ENCODE measurements at places on chromosomes 6 and 20. TPM values are rescaled to one million over a fixed set of nuclear protein-coding genes. Genes with fewer than 3 reads are reported as not detected.

GRCh38 chr20:47093320-47093966 lies 198.8 kb downstream of the EYA2 start:
- no peak for DNase-seq
- H3K27ac ChIP-seq, result peak overlapping the region; percentile 53
- H3K27me3 ChIP-seq, result peaks cover 5% of the 10 kb centered on the region
- peaks cover 28% of the 10 kb centered on the region for H3K4me1 ChIP-seq
- peaks cover 17% of the 10 kb centered on the region for H3K36me3 ChIP-seq
- H3K4me3 ChIP-seq, result no peak overlapping the region

- no peaks in the 10 kb centered on the region for H3K4me1 ChIP-seq
- H3K36me3 ChIP-seq, result no peaks in the 10 kb centered on the region
- no peak overlapping the region for H3K27ac ChIP-seq
- no peak overlapping the region for H3K4me3 ChIP-seq
Measured at GRCh38 chr20:42986143-42986773, 203.4 kb downstream of the PTPRT start.

- no peaks in the 10 kb centered on the region for H3K36me3 ChIP-seq
- H3K27me3 ChIP-seq, result peaks cover 2% of the 10 kb centered on the region
- peak within 1 kb of the TSS; percentile 38 for H3K27ac ChIP-seq
- H3K4me3 ChIP-seq, result peak within 1 kb of the TSS; percentile 94
Measured at GRCh38 chr20:10673842-10674683, at the start of gene JAG1. Gene JAG1, minus strand, starts transcription at chr20:10673999. Its CDS starts 469 bp downstream, at chr20:10673530.

Gene CDK19
- total RNA-seq, result 20.8 TPM

Gene TAAR2
- not detected for total RNA-seq

DNA sequence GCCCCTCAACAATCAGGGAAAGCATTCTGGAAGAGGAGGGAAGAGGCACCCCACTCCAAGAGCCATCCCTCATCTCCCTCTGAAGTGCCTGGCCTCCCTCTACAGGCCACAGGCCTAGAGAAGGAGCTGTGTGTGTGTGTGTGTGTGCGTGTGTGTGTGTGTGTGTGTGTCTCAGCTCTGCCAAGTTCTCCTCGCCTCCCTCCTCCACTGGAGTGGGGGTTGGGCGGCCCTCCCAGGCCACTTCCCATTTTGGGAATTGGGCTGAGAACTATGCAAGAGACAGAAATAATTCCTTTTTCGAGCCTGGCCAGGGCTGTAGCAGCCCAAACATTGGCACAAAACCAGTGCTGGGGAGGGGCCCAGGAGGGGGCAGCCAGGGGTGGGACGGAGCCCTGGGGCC lies 35.7 kb downstream of the KCNB1 start:
- no peak overlapping the region for H3K4me3 ChIP-seq
- H3K36me3 ChIP-seq, result no peaks in the 10 kb centered on the region
- peak; percentile 57 for DNase-seq
- no peak overlapping the region for H3K27ac ChIP-seq
- H3K27me3 ChIP-seq, result peaks cover 6% of the 10 kb centered on the region

Gene ZNF322
- total RNA-seq, result 30.8 TPM

GRCh38 chr6:17470202-17470937 lies 77.0 kb downstream of the CAP2 start:
- no peaks in the 10 kb centered on the region for H3K36me3 ChIP-seq
- DNase-seq, result no peak
- no peak overlapping the region for H3K4me3 ChIP-seq
- H3K27me3 ChIP-seq, result peaks cover 2% of the 10 kb centered on the region

DNA sequence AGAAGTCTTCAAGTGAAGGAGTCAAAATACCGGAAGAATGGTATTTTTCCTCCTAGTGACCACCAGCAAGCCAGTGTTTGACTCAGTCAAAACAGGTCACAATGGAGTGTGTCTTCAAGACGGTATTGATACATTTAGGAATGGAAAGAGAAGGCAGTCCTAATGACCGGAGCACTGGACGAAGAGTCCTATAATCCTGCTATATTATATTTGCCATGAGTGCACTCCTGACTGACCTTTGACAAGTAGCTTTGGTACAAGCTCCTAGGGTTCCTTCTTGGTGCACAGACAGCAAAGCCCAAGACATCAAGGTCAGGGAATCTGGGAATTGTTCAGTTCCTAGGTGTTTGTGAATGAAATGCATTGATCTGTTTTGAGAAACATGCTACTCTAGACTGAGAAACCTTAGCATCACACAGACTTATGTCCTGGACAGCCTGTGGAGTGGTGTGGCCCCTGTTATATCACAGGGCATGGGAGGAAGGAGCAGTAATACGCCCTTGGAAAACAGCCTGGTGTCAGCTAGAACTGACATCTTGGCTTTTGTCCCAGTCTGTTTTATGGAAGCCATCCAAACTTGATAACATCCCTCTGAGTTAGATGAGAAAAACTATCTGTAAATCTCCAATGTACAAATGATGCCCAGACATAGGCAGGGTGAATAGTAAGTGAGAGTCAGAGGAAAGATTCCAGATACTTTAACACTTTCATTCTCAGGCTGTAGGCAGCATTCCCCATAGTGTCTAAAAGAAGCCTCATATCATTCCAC lies 18.5 kb downstream of the NOX3 start:
- H3K27ac ChIP-seq, result no peak overlapping the region
- no peak for DNase-seq
- peaks cover 2% of the 10 kb centered on the region for H3K27me3 ChIP-seq
- peaks cover 28% of the 10 kb centered on the region for H3K4me1 ChIP-seq
- no peak overlapping the region for H3K4me3 ChIP-seq

Gene HLA-DOA
- 0.69 TPM for total RNA-seq

DNA sequence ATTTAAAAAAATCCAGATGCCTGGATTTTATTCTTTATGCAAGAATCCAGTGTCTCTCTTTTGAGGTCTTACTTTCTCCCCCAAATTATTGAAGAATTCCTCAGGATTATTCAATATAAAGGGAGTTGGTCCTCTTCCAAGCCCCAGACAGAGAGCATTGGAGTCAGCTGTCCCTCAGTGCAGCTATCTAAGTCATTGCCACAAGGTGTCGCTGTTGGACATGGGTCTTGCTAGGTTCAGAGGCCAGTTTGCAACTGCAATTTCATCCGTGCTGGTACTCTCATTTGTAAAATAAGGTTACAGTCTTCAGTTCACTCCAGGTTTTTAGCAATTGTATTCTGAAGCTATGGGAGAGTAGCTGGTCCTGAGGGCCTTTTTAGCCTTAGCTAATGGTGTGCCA lies 27.8 kb downstream of the CCN2 start:
- H3K27ac ChIP-seq, result no peak overlapping the region
- no peak overlapping the region for H3K4me3 ChIP-seq
- DNase-seq, result peak; percentile 81
- peaks cover 2% of the 10 kb centered on the region for H3K27me3 ChIP-seq
- no peaks in the 10 kb centered on the region for H3K36me3 ChIP-seq
- H3K4me1 ChIP-seq, result peaks cover under 1% of the 10 kb centered on the region

- H3K4me3 ChIP-seq, result no peak overlapping the region
- H3K27me3 ChIP-seq, result no peaks in the 10 kb centered on the region
- peaks cover 7% of the 10 kb centered on the region for H3K4me1 ChIP-seq
- no peak for DNase-seq
Measured at GRCh38 chr6:18039481-18039880, 52.0 kb upstream of the KIF13A start.

Gene RIPOR3
- not detected for total RNA-seq

DNA sequence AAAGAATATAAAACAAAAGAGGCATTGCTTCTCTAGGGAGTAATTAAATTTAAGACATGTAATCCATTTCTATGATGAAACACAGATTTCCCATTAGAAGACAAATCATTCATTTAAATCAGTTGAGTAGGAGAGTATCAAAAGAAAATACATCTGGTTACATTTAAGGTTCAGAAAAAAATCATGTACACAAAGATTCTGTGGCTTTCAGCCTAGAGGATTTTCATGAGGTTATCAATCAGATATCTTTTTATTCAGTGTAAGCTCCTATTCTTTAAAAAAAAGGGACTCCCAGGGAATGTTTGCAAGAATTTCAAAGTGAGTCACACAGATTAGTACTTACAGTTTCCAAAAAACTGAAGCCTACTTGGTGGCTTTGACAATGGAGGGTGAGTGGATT lies 24.9 kb downstream of the COL21A1 start:
- H3K4me1 ChIP-seq, result no peaks in the 10 kb centered on the region
- no peak overlapping the region for H3K4me3 ChIP-seq
- H3K36me3 ChIP-seq, result no peaks in the 10 kb centered on the region
- no peaks in the 10 kb centered on the region for H3K27me3 ChIP-seq
- no peak overlapping the region for H3K27ac ChIP-seq
- DNase-seq, result no peak

GRCh38 chr6:130670142-130670541 lies 157.1 kb upstream of the SMLR1 start:
- no peak overlapping the region for H3K27ac ChIP-seq
- H3K27me3 ChIP-seq, result no peaks in the 10 kb centered on the region
- no peak overlapping the region for H3K4me3 ChIP-seq
- no peaks in the 10 kb centered on the region for H3K36me3 ChIP-seq

GRCh38 chr6:114793428-114793827 lies 450.6 kb upstream of the HS3ST5 start:
- no peak overlapping the region for H3K27ac ChIP-seq
- no peaks in the 10 kb centered on the region for H3K27me3 ChIP-seq
- no peaks in the 10 kb centered on the region for H3K36me3 ChIP-seq
- no peak overlapping the region for H3K4me3 ChIP-seq
- no peaks in the 10 kb centered on the region for H3K4me1 ChIP-seq
- DNase-seq, result no peak

Gene FOXC1
- 3.3 TPM for total RNA-seq

Gene RNF182
- total RNA-seq, result 1.8 TPM

DNA sequence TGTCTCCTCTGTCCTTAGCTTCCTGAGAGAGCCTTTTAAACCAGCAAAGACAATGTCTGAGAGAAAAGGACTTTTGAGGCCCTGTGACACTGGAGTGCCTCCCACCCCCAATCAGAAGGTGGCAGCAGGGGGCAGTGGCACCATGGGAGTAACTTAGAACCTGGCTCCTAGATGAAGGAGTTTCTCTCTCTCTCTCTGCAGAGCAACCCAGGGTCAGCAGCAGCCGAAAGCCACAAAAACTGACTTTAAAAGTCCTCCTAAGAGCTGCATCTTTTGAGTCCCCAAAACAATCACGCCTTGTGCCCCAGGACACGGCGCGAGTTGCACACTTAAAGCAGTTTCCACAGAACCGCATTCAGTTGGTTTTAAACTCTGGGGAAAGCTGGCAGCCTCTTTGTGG lies 5.3 kb upstream of the TCP11 start:
- H3K36me3 ChIP-seq, result no peaks in the 10 kb centered on the region
- H3K27ac ChIP-seq, result no peak overlapping the region
- no peak overlapping the region for H3K4me3 ChIP-seq
- H3K4me1 ChIP-seq, result peaks cover 6% of the 10 kb centered on the region
- DNase-seq, result no peak

DNA sequence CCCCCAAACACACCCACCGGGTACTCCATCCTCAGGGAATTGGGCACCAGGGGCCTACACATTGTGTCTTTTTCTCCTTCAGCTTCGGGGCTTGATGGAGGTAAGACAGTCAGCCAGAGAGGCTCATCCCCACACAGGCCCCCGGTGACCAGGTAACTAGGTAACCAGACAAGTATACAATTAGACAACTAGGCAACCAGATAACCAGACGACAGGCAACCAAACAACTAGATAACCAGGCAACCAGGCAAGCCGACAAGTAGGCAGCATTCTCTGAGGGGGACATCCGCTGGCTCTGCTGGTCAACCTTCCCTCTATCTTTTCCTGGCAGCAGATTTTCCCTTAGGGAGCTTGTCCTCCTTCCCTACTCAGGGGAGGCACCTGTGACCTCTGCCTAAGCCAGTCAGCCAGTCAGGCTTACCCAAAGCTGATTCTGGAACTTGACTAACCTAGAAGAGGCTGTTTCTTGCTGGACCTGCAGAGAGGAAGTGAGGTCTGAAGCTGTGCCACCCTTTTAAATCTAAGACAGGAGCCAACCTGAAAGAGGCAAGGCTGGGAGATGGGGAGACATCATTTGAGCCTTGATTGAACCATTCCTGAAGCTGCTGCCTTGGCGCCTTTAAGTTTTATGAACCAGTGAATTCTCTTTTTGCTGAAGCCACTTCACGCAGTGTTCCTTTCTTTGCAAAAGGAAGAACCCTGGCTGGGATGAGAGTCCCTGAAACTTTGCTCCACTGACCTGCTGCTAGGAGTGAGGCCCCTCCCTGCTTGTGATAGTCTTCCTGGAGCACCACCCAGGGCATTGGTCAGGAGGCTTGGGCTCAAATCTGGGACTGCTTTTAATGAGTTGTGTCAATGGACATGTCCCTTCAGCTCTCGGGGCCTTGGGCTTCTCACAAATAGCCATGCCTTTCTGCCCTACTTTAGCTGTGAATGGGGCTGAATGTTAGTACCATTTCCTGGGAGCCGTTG lies 96.4 kb upstream of the RNF24 start:
- peaks cover 38% of the 10 kb centered on the region for H3K4me1 ChIP-seq
- H3K4me3 ChIP-seq, result peak overlapping the region; percentile 26
- H3K27me3 ChIP-seq, result peaks cover 7% of the 10 kb centered on the region
- no peaks in the 10 kb centered on the region for H3K36me3 ChIP-seq
- peak overlapping the region; percentile 43 for H3K27ac ChIP-seq
- DNase-seq, result no peak

DNA sequence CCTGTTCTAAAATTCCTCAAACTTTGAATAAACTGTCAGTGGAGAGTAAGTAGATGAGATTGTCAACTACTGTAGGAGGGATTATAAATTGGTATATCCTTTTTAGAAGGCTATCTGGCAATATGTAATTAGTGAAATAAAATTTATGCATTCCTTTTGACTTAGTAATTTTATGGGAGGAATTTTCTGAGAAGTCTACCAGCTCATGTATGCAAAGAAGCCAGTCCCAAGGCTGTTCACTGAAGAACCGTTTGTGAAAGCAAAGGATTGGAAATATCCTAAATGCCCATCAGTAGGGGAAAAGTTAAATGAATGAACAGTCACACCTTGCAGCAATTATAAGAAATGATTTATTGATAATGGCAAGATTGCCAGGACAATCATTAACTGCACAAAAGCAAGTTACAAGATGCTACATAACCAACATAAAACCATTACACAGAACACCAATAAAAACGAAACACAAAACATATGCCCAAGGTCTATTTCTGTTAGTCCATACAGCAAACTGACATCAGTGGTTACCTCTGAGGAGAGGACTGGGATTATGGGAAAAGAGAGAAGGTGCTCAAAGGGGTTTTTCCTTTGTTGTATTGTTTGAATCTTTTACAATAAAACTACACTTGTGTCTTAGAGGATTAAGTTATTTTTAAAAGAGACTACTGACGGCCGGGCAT lies 4.6 kb upstream of the DSTN start:
- DNase-seq, result no peak
- H3K36me3 ChIP-seq, result no peaks in the 10 kb centered on the region
- H3K4me3 ChIP-seq, result no peak overlapping the region
- H3K27ac ChIP-seq, result no peak overlapping the region

All from glutamatergic neuron (in vitro differentiated cells).